ENCODE measurements at places on chromosomes 3 and 15.

DNA sequence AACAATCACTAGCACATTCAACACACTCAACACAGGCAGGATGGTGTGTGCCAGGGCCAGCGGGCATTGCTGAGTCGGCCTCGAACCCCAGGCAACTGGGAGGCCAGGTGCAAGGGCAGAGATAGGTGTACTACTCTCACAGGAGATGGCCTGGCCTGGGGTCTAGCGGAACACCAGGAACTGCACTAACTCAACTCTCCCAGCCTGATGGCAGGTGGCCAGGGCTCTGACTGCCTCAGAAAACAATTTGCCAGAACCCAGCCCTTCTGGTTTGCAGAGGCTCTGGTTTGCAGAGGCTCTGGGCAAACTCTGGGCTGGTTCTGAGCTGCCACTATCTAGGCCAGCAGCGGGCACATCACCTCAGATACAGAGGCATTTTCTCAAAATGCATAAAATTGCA is 229.2 kb upstream of the CHRNA7 start:
- no peak for DNase-seq

- DNase-seq = no peak
These were observed 19.1 kb upstream of the AKAP13 start for GRCh38 chr15:85361323-85361722.

- no peak for DNase-seq
These were observed 37.4 kb upstream of the GOLGA8B start for GRCh38 chr15:34620814-34621213.

DNA sequence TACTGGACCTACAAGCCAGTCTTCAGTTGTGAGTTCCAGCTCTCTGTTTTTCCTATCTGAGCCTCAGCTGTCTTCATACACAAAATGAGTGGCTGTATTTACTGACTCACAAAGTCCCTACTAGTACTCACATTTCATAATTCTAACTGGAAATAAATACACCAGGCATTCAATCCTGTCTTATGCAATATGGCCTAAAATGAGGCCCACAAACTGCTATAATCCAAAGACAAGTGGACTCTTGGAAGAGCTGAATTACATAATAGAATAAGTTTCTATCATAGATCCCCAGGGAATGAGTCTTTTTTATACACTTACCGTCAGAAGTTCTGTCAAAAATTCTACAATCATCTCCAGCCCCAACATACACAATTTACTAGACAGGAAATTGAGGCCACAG is 211.9 kb downstream of the LRRN1 start:
- DNase-seq = no peak

DNA sequence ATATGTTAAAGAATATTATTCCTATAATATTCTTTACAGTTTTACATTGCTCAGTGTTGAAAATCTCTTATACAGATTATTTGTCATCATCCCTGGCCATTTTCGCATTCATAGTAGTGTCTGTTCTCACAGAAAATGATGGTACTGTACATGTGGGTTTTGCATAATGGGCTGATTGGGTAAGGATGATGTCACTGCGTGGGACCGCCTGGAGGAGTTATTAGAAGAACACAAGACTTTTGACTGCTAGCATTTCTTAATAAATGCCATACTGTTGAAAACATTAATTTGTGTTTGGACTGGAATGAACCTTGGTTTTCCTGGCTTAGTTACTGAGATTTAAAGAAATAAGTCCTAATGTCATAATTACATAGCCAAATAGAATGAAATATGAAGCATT is 20.3 kb downstream of the LRCH3 start:
- no peak for DNase-seq

DNA sequence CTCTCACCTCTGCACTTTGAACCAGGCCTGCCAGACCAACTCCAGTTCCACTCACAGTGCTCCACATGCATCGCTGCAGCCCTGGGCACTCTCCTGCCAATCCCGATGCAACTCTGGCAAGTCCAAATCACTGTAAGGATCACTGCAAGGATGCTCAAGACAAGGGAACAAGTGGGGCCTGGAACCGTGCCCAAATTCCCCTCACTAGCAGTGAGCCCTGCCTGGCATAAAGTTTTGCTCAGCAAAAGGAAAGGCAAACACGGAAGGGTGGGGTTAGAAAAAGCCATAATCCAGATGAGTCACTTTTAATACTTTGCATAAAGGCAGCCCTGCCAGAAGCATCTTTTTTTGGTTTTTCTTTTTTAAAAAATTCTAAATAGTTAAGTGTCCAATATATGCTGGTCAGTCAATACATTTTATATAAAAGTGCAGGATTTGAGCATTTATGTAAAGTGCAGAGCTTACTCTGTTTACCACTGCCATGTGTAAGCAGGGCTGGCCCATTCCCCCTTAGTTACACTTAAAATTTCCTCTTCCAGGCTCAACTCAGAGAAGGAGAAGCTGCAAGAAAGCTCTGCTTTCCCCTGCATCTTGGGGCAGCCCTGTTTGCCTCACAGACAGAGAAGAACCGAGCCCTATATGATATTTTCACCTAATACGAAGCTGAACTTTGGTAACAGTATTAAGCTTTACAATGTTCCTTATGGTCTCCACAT is 102.2 kb downstream of the CD47 start:
- no peak for DNase-seq

GRCh38 chr15:77838595-77838994 is 205.9 kb upstream of the LINGO1 start:
- no peak for DNase-seq

DNA sequence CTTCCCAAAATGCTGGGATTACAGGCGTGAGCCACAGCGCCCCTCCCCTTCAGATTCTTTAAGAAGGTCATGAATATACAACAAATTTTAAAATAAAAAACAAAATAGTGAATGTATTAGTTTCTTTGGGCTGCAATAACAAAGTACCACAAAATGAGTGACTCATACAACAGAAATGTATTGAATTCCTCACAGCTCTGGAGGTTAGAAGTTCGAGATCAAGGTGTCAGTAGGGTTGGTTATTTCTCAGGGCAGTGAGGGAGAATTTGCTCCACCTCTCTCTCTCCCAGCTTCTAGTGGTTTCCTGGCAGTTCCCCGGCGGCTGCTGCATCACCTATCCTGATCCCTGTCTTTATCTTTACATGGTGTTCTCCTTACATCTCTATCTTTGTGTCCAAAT is 804.0 kb downstream of the ROBO1 start:
- no peak for DNase-seq

DNA sequence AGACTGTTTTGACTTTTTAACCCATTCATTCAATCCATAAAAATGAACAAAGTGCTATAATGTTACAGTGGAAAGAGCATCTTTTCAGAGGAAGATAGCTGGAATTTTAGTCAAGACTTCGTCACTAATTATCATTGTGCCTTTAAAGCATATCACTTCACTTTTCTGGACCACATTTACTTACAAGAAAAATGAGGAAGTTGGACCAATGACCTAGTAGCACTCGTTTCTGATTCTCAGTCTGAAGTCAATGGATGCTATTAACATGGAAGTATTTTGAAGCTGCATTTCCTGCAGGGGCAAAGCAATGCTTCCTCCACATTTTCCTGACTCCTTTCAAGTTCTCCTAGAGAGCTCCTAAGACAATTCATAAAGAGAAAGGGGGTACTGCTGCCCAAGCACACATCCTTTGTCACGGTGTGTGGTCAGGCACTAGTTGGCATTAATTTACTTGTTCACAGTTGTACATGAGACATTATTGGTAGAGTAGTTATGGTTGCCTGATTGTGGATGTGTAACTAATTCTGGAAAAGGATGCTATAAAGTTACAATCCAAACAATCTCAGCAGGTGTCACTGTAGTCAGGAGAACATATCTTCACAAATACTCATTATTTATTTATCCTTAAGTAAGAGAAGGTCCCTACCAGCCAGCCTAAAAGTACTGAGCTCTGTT is 1049.1 kb downstream of the FHIT start:
- DNase-seq = no peak

- no peak for DNase-seq
These were observed 89.8 kb downstream of the LRRC3B start for GRCh38 chr3:26712211-26713026.

DNA sequence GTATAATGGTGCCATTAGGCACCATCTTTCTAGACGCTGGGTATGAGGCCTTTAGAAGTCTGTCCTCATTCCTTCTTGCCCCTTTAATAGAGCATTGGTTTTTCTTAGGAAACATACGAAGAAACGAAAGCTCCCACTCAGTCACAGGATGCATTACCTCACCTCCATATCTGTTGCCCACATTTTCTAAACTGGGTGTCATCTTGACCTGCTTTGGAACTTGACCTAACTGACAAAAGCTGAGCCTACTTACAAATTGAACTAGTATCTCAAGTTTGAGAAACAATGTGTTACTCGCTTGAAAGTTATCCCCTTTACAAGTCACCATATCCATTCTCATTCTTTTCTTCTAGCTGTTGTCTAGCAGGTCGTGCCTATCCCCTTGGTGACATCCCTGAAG is 102.7 kb downstream of the VPS8 start:
- DNase-seq = no peak

DNA sequence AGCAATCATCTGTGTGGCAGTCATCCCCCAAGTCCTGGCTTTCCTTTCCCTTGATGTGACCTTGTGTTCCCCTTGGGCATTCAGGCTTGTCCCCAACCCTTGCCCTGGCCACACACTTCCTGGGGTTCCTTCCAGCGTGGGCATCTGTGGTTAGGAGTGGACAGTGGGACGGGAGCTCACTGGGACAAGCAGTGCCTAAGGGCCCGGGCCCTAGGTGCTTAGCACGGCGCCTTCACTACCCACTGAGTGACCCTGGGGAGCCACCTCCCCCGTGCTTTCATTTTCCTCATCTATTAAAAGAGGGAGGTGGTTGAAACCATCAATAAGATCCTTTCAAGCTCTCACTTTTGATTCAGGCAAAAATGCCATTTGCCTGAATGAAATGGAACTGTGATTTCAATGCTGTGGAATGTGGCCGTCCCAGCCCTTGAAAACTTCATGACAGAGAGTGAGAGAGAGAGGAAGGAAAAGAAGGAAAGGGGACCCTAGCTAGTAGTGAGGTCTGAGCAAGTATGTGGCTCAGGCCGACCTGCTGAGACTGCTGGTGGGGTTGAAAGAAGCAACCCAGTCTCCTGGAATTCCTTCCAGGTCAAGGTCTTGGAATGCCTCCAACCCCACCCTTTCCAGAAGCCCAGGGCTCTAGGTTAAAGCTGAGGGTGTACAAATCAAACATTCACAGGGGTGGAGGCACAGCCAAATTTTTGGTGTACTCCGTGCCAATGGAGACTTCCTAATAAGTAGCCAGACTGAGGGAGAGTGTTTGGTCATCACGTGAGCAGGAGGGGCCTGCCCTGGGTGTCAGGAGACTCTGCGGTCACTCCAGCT is 302.9 kb downstream of the TLE3 start:
- DNase-seq = no peak

GRCh38 chr15:52133510-52134220 is 21.1 kb upstream of the BCL2L10 start:
- no peak for DNase-seq

GRCh38 chr3:13016721-13017255 is 56.4 kb downstream of the IQSEC1 start:
- DNase-seq = no peak

DNA sequence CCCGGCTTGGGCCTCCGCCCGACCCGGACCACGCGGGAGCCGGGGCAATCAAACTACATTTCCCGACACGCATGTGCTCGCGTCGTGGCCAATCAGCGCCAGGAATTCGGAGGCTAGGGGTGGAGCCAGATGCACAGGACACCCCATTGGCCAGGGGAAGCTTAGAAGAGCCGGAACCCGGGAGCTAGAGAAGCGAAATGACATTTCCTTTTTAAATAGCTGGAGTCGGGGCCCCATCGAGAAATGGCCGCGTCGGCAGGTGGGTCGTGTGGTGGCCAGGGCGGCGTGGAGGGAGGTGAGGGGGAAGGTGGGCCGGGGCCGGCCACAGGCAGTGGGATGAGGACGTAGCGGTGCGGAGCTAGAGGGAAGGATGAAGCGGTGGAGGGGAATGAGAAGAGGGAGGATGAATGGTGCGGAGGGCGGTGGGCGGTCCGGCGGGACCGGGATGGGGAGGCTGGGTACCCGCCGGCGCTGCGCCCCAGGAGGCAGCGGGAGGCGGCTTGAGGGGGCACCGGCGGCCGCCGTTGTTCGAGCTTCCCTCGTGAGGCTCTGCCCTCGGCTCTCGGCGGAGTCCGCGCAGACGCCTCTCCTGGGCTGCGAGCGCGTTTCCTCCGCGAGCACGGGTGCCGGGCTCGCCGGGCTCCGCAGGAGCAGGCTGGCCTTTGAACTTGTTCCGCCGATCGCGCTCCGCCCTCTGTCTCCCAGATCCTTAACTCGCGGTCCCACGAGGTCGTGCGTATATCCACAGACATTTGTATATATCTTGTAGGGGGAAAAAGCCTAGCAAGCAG is at the start of gene KBTBD8:
Gene KBTBD8 (plus strand): TSS at position 195 of the 791 bp plus-strand sequence. CDS start 49 bp downstream, at position 244.
- DNase-seq = peak; percentile 97

DNA sequence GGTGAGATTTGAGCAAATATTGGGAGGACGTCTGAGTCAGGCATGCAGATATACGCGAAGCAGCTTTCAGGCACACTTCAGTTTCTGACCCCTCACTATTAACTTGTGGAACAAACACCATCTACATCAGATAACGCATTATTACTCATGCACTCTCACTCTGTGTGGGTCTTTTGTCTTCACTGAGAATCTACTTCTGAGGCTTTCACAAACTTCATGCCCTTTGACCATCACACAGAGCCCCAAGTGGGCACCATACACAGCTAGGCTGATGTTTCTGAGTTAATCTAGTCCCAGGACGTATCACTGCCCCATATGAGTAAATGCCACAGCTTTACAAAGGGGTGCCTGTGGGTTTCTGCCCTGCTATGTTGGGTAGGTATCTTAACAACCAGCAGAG is 39.6 kb upstream of the IP6K2 start:
- no peak for DNase-seq

GRCh38 chr3:124576565-124577493 is 153.4 kb upstream of the UMPS start:
- DNase-seq = no peak

GRCh38 chr3:143826296-143826695 is 22.0 kb downstream of the SLC9A9 start:
- no peak for DNase-seq

GRCh38 chr15:79403501-79403900 is 28.6 kb upstream of the MINAR1 start:
- DNase-seq = no peak

- DNase-seq = no peak
These were observed 94.6 kb upstream of the LMOD3 start for GRCh38 chr3:69216981-69217380.

DNA sequence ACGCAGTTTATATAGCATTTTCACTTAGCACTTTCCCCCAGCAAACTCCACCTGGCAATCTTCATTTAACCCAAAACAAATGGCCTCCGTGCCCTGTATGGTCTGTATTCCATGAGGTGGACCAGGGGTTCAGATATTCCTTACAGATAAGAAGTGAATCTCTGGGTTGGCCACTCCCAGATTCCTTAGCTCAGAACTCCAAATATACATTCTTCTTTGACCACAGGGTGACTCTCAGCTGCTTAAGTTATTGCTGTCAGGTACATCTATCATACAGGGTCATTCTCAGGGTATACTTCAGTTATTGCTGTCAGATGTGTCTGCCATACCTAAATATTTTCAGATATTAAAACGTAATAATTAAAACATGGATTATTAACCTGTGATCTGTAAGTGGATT is 229.8 kb downstream of the TBL1XR1 start:
- no peak for DNase-seq

GRCh38 chr3:28859897-28860296 is 421.0 kb upstream of the RBMS3 start:
- DNase-seq = no peak
